ENCODE measurements at places on chromosomes 11 and 22.

DNA sequence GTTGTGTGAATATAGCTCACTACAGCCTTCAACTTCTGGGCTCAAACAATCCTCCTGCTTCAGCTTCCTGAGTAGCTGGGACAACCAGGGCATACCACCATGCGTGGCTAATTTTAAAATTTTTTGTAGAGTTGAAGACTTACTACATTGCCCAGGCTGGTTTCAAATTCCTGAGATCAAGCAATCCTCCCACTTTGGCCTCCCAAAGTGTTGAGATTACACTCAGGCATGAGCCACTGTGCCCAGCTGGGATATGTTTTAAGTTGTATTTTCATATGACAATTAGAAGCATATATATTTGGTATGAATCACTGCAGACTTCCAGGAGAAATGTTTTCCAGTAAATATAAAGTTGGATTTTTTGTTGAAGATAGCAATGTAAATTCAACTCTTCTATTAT is 15.4 kb downstream of the DDX10 start:
- DNase-seq: no peak

GRCh38 chr22:38718414-38718813 is 12.7 kb downstream of the GTPBP1 start:
- no peak for DNase-seq

- no peak for DNase-seq
Observed at GRCh38 chr11:61368646-61369045, 6.5 kb downstream of the TMEM138 start.

DNA sequence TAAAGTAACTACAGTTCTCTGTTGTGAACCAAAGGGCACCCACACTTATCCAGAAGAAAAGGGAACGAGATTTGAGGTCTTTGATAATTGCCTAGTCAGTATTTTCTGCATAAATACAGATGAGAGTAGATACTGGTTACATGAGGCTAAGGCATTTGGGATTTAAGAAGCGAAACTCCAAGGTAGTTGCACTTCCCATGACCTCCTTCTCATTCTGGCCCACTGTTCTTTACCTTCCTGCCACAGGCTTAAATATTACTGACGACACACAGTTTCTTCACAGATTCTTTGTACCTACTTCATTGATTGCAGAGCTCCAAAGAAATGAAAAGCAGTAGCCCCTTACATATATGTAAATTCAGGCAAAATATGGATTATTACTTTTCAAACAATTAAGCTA is 915.3 kb downstream of the LRRC4C start:
- DNase-seq: no peak

GRCh38 chr22:38751422-38752346 is 4.1 kb downstream of the SUN2 start:
- DNase-seq: no peak

GRCh38 chr22:19719050-19719482 is 4.3 kb upstream of the GP1BB start:
- peak; percentile 55 for DNase-seq

DNA sequence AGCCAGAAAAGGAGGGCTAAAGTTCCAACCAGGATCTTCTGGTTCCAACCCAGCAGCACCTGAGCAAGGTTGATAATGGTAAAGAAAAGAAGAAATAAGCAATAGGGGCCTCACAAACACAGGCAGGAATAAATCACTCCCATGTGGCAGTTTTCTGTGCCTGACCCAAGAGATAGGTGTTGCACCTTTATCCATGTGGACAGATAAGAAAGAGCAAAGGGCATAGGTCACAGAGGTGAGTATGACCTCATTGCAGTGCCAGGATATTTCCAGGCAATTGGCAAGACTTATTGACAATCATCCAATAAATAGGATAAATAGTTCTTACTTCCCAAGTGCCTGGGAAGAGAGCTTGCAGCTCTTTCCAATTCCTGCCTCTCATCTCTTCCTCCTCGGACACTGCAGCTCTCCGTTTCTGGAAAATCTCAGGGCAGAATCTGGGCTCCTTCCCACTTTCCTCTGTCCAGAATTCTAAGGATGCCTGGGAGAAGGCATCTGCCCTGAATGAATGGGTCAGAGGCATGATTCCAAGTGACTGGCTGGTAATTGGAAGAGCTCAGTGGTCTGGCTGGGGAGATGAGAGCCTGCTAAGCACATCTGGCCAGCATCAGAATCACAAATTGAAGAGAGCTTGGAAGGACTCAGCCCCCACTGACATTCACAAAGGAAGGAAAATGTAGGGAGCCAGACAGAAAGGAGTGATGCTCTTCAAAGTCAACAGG is 14.5 kb upstream of the LRRC55 start:
- DNase-seq: no peak

GRCh38 chr11:130330101-130330684 is 15.5 kb upstream of the ZBTB44 start:
- no peak for DNase-seq

DNA sequence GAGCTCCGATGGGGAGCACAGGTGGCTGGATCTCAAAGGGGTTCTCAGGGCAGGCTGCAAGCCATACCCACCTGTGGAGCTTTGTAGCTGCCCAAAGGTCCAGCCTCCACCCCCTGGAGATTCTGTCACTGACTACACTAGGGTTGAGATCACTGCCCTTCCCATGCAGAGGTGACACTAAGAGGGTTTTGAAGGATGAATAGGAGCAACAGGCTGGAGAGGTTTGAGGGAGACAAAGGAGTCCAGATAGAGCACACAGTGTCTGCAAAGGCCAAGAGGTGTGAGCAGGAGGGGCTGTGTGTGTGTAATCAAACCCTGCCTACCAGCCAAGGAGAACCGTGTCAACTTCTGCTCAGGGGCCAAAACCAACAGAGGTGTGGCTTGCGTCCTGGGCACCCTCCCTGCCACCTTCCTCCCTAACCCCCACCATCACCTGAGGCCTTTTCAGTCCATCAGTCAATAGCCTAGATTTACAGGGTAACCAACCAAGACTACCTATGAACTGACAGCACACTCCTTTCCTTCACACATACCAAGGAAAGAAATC is 43.0 kb upstream of the WNT11 start:
- no peak for DNase-seq

Data from activated T-cell treated with anti-CD3 and anti-CD28 coated beads for 4 hours (primary cell).